ENCODE measurements at places on chromosomes 11 and 22. TPM values are rescaled to one million over a fixed set of nuclear protein-coding genes. Genes with fewer than 3 reads are reported as not detected.

BEST1 gene
- total RNA-seq, result 2.7 TPM

FOXRED2 gene
- 10.9 TPM for total RNA-seq

P2RX6 gene
- total RNA-seq, result 0.50 TPM

SORL1 gene
- 19.9 TPM for total RNA-seq

GRCh38 chr11:91773090-91773489 is 451.5 kb upstream of the FAT3 start:
- H3K4me1 ChIP-seq, result no peaks in the 10 kb centered on the region
- DNase-seq, result no peak
- H3K27me3 ChIP-seq, result no peaks in the 10 kb centered on the region
- H3K27ac ChIP-seq, result no peak overlapping the region

GRCh38 chr11:14722496-14722895 is 78.9 kb downstream of the PDE3B start:
- no peaks in the 10 kb centered on the region for H3K4me1 ChIP-seq
- H3K4me3 ChIP-seq, result no peak overlapping the region
- DNase-seq, result no peak
- no peaks in the 10 kb centered on the region for H3K36me3 ChIP-seq
- no peak overlapping the region for H3K27ac ChIP-seq

Measured in esophagus squamous epithelium (tissue), 5 donors.